Mesendoderm (in vitro differentiated cells): ENCODE measurements at places on chromosomes 16 and 17.

DNA sequence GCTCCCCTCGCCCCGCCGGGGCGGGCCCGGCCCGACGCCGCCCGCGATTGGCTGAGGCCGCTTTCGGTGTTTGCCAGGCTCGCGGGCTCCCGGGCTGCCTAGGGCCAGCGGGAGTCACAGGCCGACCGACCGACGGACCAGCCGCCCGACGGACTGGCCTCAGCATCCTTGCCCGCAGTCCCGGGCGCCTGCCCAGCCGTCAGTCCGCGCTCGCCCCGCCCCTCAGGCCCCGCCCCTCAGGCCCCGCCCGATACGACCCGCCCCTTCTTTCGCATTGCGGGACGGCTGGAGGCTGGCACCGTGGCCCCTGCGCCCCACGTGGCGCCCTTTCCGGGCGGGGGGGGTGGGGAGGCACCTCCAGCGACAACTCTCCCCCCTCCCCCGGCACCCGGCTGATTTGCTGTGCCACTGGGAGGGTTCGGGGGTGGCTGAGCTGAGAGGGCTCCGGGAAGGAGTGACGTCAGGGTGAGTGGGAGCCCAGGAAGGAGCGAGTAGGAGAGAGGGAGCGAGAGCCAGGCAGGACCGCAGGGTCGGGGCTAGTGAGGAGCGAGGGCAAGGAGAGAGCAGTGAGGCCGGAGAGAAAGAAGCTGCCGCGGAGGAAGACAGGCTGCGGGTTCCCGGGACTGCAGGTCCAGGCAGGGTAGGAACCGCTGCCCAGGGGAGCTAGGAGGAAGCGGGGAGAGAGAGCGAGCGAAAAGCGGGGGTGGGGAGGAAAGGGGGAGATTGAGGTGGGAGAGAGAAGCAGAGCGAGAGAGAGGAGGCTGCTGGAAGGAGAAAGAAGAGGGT is at the start of gene ASPHD1:
Gene ASPHD1, plus strand, starts transcription at position 387 of the 786 bp plus-strand sequence. CDS start 484 bp downstream, outside the sequence.
- peak; percentile 87 for DNase-seq

DNA sequence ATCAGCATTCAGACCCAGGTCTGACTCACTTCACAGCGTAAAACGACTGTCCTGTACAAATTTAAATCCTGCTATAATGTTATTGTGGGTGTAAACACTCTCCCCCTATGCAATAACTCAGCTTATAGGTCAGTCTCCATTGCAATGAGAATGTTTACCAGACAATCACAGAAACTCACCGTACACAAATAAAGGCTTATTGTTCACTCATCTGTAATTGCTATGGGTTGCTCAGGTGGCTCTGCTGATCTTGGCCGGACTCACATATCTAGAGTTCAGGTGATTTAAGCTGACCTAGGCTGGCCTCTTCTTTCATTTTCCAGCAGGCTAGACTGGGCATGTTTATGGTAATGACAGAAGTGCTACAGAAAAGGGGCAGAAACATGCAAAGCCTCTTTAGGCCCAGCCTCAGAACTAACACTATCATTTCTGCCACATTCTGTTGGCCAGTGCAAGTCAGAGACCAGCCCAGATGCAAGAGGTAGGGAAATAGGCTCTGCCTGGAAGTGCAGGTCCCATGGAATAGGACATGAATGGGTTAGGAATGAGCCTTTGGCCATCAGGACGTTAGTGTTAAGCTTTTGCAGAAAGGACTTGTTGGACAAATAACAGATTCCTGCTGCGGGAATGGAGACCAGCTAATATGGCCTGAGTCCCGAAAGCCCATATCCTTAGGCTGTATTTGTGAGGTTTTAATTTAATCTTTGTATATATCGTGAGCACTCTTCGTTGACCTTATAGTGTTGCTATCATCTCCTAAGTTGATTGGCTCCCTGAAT is 44.0 kb downstream of the HLF start:
- DNase-seq: no peak

DNA sequence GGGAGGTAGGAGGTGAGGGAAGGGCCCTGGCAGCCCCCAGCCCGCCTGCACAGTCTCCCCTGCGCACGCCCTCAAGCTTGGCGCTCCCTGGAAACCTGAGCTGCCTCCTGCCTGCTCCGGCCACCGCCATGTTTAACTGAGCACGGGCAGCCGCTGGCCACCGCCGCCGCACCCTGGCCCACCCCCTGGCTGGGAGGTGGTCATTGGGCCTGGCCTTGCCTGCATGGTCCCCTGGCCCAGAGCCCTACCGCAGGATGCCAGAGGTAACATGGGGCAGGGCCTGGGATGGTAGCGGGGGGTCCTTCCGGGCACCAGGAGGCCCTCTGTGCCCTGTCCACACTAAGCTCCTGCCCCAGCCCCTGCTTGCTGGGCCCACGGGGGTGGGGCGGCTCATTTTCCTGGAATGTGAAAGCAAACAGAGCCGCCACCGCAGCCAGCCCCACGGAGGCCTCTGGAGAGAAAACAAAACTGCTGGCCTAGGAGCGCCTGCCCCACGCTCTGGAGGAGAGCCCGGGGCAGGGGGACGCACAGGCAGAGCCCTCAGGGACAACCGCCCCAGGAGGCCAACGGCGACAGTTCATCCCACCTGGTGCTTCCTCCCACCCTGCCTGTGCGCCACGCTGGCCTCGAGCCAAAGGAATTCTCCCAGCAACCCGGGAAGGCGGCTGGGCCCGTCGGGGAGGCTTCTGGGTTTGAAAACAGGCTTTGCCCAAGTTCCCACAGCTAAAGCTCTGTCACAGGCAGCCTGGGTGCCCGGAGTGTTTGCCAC is 8.9 kb downstream of the NHERF2 start:
- no peak for DNase-seq

DNA sequence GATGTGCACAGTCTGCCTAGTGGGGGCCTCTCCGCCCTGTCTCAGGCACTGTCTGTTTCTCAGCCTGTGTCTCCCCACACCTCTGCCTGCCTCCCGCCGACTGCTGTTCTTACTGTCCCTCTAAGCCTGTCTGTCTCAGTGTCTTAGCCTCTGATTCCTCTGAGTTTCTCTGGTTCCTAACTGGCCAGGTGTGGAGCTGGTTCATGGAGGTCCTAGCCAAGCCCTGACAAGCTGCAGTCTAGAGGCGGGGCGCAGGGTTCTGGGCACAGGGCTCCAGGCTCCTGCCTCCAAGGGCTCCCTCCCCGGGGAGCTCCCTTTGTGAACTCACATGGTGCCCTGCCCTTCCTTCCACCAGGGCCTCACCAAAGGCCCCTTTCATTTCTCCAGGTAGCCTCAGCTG is 19.4 kb downstream of the C17orf100 start:
- DNase-seq: no peak

DNA sequence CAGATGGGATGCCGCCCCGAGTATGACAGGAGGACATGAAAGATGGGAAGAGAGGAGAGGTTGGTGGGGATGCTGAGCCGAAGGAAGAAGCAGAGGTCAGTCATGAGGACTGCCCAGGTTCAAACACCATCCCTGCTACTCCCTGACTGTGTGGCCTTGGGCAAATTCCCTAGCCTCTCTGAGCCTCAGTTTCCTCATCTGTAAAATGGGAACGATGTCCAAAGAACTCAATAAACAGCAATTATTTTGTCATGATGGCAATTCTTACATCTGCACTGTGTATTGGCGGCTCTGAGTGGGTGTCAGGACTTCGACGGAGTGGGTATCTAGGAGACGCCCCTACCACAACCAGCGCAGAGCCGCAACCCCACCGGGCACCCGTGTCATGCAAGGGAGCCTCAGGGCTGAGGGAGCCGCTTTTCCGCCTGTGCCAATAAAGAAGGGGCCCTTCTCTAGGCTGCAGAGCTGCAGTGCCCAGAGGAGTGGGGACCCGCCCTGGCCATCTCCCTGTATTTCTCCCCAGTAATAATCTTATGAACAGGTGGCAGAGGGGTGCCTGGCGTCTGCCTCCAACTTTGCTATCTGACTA is 173.2 kb downstream of the ZNF423 start:
- no peak for DNase-seq

- DNase-seq: no peak
Observed at GRCh38 chr16:47469227-47469626, 8.1 kb downstream of the PHKB start.

DNA sequence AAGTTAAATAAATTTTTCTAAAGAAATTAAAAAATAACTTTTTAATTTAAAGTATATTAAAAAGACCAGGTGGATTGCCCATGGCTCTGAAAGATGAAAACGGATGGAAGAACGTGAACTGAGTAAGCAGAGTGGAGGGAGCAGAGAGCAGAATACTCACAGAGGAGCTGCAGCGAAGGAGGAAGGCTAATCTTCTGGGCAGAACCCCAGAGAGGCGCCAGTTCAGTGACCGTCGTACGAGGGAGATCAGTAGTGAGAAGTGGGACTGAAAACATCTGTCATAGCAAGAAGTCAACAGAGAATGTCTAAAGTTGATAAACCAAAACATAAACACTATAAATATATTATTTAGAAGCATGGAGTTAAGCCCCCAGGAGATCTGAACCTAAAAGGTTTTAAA is 34.9 kb downstream of the UBE2G1 start:
- DNase-seq: no peak

GRCh38 chr17:19313066-19313745 is 49.3 kb downstream of the B9D1 start:
- no peak for DNase-seq

GRCh38 chr17:4130715-4131114 is 12.1 kb downstream of the ZZEF1 start:
- no peak for DNase-seq

- DNase-seq: no peak
Observed at GRCh38 chr16:73965591-73965990, 331.0 kb upstream of the PSMD7 start.

DNA sequence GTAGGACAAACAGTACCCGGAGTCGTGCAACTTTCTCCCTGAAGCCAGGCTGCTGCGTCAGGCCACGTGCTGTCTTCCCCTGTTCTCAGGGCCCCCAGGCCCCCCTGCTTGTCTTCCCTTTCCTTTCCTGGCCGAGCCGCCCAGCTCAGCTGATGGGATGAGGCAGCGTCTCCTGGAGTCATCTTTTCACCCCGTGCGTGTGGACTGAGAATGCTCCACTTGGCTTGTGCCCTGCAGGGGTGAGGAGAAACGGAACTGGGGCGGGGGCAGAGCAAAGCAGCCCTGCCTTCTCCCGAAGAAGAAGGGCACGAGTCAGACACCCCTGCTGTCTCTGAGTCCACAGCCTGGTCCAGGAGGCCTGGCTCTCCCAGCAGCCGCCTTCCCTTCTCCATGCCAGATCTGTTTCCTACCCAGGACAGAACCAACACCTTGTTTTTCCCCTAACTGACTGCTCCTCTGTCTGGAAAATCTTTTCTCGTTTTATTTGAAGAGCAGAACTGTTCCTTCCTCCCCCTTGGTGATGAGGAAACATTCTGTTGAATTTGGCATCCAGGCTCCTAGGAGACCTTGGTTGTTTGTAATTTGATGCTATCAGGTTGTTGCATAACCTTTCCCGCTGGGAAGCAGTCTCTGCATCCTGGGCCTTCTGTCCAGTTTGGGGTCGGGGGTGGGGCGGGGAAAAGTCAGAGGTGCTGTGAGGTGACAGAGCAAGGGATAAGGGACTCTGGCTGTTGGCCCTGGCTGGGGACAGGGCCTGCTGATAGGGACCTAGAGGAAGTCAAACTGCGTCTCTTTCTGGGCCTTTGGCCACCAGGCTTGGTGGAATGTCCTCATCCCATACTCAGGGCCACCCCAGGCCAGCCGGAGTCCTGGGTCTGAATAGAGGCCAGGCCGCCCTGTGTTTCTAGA is 78.8 kb downstream of the WIPI1 start:
- peak; percentile 94 for DNase-seq

GRCh38 chr17:80558046-80558445 is 13.4 kb downstream of the RPTOR start:
- no peak for DNase-seq

DNA sequence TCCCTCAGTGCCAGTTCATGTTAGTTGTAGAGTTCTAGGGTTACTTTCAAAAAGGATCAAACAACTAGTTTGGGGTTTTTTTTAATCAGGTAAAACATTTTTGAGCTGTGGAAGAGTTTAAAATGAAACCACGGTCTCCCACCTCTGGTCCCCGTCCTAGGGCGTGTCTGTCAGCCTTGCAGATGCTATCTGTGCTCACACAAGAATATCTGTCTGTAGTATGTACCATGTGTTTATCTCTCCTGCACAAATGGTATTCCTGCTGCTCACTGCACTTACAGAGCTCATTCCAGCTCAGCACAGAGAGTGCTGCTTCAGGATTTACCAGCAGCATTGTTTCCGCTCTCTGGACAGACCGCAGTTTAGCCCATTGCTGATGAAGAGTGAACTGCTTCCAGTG is 38.9 kb downstream of the UBN1 start:
- DNase-seq: no peak

GRCh38 chr17:80385046-80385445 is 29.9 kb upstream of the ENDOV start:
- DNase-seq: no peak

GRCh38 chr16:51710186-51710585 is 559.1 kb upstream of the SALL1 start:
- DNase-seq: no peak

- no peak for DNase-seq
Observed at GRCh38 chr16:66228792-66229191, 137.7 kb upstream of the CDH5 start.

GRCh38 chr16:66728117-66728787 is 23.2 kb downstream of the DYNC1LI2 start:
- peak; percentile 71 for DNase-seq

DNA sequence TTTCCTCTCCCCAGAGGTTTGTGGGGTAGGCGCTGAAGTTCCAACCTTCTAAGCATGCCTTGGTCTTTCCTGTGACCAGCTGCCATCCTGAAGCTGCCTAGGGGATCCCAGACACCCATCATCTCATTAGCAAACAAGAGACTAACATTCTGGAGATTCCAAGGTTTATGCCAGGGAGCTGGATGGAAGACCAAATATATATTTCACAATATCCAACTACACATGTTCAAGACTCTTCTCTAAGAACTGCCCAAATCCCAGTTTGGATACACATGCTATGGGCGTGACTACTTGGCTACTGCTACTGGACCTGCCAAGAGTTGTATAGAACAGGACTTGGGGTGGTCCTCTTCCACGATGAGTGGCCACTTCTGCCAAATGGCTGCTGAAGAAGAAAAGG is 93.0 kb upstream of the RCVRN start:
- no peak for DNase-seq

DNA sequence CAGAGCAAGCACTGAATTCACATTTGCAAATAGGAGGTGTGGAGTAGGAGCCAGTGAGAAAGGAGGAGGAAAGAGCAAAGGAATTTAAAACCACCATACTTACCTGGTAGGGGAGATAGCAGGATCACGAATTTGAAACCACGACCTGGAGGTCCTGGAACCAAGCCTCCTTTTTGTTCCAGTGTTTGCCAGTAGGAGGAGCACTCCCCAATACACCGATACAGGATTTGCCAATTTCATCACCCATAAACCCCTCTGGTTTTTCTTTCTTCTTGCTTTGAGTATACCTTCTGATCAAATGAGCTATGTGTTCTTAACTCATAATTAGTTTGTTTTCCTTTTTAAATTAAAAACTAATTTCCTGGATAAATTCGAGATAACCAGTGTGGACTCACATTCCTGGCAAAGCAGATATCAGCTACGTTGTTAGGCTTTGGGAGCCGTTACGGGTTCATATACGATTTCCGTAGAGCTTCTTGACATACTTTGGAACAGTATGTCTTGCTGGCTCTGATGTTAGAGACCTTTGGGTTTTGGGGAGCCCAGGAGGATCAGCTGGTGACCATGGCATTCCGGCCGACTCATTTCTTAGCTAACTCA is 22.7 kb downstream of the BCO1 start:
- peak; percentile 45 for DNase-seq
